Hepatic stellate cell (primary cell): ENCODE measurements at places on chromosomes 16 and 17.
A peak's percentile ranks its signal among the peaks of the same experiment; 100 is the strongest.

DNA sequence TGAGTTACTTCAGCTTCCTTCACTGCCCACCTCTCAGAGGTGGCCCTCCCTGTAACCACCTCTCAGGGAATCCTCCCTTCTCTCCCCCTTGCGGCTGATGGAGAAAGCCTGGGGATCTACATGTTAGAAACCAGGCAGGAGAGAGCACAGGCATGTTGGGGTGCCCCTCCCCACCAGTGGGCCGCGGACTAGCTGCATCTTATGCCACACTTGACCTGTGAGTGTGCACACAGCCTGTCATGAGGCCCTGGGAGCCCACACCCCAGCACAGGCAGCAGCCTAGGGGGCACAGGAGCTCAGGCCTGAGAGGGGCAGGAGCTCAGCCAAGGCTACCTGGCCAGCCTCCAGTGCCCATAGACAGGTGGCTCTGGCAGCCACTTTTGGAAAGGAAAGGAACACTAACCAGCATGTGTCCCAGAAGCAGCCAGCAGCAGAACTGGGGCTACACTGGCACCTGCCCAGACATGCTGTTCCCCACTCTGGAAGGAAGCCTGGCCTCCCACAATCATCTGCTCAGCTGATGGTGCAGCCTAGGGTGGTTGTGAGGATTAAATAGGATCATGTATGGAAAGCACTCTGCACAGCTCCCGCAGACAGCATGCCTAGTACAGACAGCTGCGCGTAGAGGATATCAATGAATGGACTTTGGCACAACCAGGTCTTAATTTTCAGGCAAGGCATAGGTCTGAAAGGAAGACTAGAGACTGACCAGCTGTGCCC is 60.5 kb downstream of the TMEM132E start:
- no peak for DNase-seq

GRCh38 chr16:77376358-77376757 is 58.5 kb downstream of the ADAMTS18 start:
- DNase-seq = no peak

- DNase-seq = peak; percentile 71
Measured at GRCh38 chr17:8122422-8122923, 1.4 kb downstream of the HES7 start.

DNA sequence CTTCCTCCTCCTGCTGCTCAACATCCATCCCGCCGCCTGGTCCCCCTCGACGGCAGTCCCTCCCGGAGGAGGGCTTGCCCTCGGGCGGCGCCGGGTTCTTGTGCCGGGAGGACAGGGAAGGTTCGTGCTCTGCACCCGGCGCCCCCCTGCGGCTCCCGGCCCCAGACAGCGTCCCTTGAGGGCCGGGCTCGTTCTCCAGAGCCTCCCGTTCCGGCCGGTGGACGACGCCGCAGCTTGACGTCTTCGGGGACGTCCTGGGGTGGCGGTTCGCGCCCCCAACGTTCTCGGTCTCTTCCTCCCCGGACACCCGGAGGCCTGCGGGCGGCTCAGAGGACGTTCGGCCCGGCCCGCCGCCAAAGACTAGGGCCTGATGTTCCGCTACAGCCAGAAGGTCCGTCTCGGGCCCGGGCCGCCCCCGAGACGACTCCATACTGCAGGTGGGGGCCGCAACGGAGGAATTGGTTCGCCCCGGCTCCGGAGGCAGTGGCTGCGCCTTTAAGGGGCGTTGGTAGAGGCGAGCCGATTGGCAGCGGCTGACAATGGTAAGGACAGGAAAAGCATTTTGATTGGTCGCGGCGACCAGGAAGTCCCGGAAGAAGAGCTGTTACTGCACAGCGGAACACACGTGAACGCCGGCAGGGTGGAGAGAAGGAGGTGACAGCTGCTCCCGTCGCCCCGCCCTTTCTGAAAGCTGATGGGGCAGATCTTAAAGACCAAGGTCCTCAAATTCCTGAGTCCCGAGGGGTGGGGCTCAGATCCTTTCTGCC is at the start of gene BORCS6:
TSS of gene BORCS6 (minus strand) at position 470 of the 767 bp plus-strand sequence. CDS start at position 430, 40 bp downstream.
- DNase-seq = peak; percentile 98

GRCh38 chr16:2858245-2859025 is 465 bp upstream of the PRSS22 start:
- no peak for DNase-seq

GRCh38 chr17:17549732-17550366 is 41.7 kb downstream of the PEMT start:
- no peak for DNase-seq

- DNase-seq = no peak
Measured at GRCh38 chr17:7780736-7781135, 53.3 kb upstream of the KDM6B start.

GRCh38 chr17:15480204-15480603 is 12.8 kb upstream of the CDRT4 start:
- no peak for DNase-seq

- DNase-seq = no peak
Measured at GRCh38 chr17:81815646-81815986, 11.7 kb downstream of the GCGR start.

- DNase-seq = no peak
Measured at GRCh38 chr16:11700264-11701029, 32.2 kb downstream of the SNN start.

DNA sequence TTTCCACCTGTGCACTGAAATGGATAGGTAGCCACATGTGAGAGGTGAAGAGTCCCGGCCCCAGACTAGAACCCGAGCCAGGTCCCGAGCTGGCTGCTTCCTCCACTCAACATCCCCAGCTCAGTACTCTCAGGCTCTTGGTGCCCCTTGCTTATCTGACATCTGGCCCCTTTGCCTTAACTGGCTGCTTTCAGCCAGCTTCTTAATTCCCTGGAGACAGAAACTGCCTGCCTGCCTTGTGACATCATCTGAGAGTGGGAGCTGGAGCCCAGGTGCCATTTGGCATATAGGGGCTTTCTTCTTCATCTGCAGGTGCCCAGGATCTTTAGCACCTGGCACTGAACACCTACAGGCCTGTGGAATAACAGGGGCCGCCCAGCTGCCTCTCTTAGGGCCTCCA is 8.9 kb downstream of the CHAD start:
- no peak for DNase-seq

GRCh38 chr17:80414508-80414802 is 512 bp upstream of the ENDOV start:
- no peak for DNase-seq

GRCh38 chr17:50108556-50108955 is 13.4 kb downstream of the PDK2 start:
- no peak for DNase-seq

DNA sequence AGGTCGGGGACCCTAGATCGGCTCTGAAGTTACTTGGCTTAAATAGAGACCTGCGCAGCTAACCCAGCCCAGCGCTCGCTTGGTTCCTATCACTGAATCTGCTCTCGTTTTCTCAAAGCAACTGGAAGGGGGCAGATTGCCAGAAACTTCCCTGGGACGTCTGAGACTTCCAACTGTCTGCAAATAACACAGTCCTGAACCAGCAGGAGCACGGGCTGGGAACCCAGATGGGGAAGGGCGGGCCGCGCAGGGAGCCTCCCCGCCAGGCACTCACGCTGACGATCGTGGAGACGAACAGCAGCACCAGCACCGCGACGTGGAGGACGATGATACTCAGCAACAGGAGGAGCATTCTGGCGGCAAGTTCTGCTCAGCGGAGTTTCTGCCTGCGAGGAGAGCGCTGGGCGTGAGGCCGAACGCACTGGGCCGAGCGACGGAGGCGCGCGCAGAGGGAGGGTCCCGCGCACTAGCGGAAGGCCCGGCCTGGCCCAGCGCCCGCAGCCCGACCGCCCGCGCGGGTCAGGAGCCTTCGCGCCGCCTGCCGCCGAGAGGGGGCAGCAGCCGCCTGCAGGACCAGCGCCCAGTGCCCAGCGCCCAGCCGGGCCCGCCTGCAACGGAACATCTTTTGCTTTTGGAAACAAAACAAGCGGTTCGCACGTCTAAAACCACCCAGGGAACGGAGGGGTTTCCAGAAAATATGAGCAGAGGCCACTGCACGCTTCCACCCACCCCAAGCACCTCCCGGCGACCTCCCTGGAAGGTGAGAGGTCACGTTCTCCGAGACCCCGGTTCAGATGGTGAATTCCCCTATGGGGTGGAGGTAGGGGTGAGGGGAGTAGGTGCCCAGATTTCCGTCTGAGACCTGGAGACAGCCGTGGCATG is 4.5 kb downstream of the PMP22 start:
- DNase-seq = peak; percentile 84
